Endodermal cell (in vitro differentiated cells): ENCODE measurements at places on chromosomes 3 and 15.
A peak's percentile ranks its signal among the peaks of the same experiment; 100 is the strongest.

- DNase-seq = no peak
- H3K36me3 ChIP-seq = no peaks in the 10 kb centered on the region
- no peak overlapping the region for H3K27ac ChIP-seq
Observed at GRCh38 chr3:67030785-67031740, 33.0 kb downstream of the KBTBD8 start.

DNA sequence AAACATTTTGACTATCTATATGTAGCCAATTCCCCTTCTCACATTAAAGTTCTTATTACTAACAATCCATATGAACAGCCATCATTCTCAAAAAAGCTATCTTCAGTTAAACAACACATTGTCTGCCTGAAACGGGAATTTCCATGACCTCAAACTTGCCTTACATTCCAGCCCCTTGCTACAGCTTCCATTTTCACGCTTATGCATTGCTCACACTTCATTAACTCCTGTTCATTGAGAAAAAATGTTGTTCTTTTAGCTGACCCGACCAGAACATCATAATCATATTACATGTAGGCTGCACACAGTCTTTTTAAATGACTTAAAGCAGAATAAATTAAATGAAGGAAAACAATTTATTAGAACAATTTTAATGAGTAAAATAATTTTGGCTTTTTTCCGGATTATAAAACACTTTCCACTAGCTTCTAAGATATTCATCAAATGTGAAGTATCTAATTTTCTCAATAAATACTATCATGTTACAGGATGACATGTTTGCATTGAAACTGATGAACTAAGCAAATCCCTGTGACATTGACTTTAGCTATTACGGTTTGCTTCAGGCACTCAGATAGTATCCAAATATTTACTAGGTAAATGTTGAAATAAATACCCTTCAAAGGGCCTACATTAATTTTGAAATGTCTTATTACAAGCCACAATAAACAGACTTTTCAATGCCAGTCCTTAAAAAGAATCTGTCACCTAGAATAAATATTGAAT lies 49.9 kb downstream of the P3H2 start:
- no peak overlapping the region for H3K4me3 ChIP-seq
- H3K27me3 ChIP-seq = no peaks in the 10 kb centered on the region
- H3K4me1 ChIP-seq = no peaks in the 10 kb centered on the region
- peaks cover 79% of the 10 kb centered on the region for H3K36me3 ChIP-seq
- DNase-seq = no peak

DNA sequence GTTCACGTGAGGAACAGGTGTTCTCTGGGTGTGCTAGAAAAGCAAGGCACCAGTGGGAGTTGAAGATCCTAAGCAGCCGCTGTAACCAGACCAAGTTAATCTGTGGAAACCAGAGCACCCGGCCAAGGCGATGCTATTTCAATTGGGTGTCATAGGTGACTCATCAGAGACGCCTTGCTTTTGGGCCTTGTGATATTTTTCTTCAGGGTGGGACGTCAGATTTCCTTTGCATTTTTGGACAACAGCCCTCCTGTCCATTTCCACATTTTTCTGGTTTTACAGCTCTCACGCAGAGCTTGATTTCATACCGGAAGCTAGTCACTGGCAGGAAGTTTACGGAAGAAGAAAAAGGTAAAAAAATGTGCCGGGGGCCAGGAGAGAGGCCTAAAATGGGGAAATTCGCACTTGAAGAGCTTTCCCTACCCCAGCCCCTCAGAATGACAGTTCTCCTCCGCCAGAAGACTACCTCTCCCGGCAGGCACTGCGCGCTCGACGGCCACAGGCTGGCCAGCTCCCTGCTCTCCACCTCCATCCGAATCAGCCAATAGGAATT lies 471 bp upstream of the KBTBD8 start:
- DNase-seq = no peak
- H3K36me3 ChIP-seq = no peaks in the 10 kb centered on the region
- peak overlapping the region; percentile 71 for H3K4me3 ChIP-seq
- no peak overlapping the region for H3K27ac ChIP-seq

- H3K36me3 ChIP-seq = peaks cover 14% of the 10 kb centered on the region
- no peaks in the 10 kb centered on the region for H3K4me1 ChIP-seq
- H3K27me3 ChIP-seq = no peaks in the 10 kb centered on the region
- DNase-seq = no peak
Observed at GRCh38 chr15:74461847-74462511, 1.0 kb upstream of the UBL7 start.

DNA sequence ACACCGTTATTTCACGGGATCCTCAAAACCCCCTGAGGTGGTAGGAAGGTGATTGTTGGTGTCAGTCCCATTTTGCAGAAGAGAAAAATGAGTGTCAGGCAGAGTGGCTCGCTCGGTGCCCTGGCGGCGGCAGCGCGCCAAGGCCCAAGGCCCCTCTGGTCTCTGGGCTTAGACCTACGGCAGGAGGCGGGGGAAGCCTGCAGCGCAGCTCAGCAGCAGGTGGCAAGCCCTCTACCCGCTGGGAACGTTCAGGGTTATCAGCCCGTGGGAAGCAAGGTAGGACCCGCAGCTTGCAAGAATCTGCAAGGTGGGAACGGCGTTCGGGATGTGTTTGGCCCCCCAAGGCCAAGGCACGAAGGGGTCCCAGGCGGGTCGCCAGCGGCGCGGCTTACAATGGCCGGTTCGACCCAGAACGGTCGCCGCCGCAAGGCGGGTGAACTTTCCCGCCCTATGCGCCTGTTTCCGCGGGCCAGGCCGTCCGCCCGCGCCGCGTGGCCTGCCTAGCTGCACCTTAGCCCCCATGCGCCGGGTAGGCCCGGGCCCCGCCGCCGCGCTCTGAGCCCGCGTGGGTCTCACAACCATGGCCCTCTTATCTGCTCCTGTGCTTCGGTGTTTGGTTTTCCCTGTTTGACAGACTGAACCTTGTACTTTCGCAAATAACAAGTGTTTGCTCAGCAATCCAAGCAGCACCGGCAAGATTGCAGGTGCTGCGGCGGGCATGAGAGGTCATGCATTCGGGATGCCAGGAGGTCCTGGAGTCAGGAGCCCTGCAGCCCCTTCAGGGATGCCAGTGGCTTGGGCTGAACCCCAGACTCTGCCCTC lies 39.7 kb downstream of the CCNL1 start:
- no peaks in the 10 kb centered on the region for H3K27me3 ChIP-seq
- H3K27ac ChIP-seq = no peak overlapping the region
- H3K36me3 ChIP-seq = no peaks in the 10 kb centered on the region
- no peak for DNase-seq

DNA sequence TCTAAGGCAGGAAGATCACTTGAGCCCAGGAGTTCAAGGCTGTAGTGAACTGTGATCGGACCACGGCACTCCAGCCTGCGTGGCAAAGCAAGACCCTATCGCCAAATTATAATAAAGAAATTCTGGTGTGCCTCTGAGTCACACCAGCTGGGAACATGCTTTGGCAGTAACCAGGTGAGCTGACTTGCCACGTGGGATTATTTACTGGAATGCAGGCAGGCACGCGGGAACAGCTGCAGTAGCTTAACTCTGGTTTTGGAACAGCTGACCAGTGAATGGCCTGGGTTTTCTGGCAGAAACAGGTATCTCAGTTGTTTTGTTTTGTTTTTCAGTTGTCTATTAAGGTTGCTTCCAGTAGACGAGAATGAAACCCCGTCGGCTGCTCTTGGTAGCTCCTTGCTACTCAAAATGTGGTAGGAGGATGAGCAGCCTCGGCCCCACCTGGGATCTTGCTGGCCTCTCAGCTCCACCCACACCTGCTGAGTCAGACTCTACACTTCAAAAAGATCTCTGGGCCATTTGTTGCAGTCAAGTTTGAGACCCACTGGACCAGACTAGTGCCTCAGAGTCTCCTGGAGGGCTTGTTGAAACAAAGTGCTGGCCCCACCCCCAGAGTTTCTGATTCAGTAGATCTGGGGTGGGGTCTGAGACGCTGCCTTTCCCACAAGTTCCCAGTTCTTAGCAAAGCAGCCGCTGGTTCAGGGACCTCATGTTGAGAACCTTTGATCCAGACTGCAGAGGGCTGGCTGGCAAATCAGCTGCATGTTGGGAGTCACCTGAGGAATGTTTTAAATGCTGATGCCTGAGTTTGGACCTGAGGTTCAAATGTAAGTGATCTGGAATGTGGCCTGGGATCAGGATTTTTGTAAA lies 26.6 kb downstream of the IDH2 start:
- no peak overlapping the region for H3K4me3 ChIP-seq
- peak overlapping the region; percentile 33 for H3K27ac ChIP-seq
- peak; percentile 96 for DNase-seq
- no peaks in the 10 kb centered on the region for H3K27me3 ChIP-seq

GRCh38 chr3:133040696-133041523 lies 2.7 kb downstream of the TMEM108 start:
- no peaks in the 10 kb centered on the region for H3K36me3 ChIP-seq
- peaks cover 34% of the 10 kb centered on the region for H3K27me3 ChIP-seq
- no peak overlapping the region for H3K27ac ChIP-seq
- no peak overlapping the region for H3K4me3 ChIP-seq

- no peak overlapping the region for H3K27ac ChIP-seq
- no peak overlapping the region for H3K4me3 ChIP-seq
- no peaks in the 10 kb centered on the region for H3K36me3 ChIP-seq
Observed at GRCh38 chr3:53554559-53555067, 60.2 kb downstream of the CACNA1D start.

DNA sequence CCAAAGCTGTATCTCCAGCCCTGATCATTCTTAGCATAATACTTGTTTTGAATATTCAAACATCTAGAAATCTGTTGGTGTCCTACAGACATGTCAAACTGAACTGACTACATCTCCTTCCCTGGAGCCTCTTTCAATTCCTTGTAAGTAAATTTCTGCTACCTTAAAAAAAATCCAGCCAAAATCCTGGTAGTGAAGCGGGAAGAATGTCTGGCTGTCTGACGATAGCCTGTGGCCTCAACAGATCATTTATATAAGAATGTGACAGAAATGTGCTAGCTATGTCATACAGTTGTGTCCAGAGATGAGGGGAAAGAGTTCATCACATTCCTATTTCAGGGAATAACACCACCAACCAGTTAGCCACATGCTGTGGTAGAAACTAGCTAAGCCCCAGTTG lies 18.6 kb upstream of the TM6SF1 start:
- no peaks in the 10 kb centered on the region for H3K27me3 ChIP-seq
- DNase-seq = no peak
- H3K27ac ChIP-seq = no peak overlapping the region

DNA sequence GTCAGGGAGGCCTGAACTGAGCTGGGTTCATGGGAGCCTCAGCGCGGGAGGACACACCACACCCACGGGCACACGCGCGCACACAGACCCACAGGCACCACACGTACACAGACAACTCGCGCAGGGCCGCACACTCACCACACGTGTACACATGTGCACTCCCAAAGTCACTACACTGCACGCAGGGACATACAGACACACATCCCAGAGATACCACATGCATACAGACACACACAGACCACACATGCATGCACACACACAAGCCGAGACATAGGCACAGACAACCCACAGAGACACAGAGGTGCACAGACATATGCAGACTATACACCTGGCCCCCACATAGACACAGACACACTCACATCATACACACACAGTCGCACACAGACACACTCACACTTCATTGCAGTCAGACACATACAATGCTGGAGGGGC lies 1.1 kb upstream of the MGLL start:
- H3K27ac ChIP-seq = no peak overlapping the region
- no peaks in the 10 kb centered on the region for H3K4me1 ChIP-seq
- H3K36me3 ChIP-seq = no peaks in the 10 kb centered on the region
- no peak overlapping the region for H3K4me3 ChIP-seq

DNA sequence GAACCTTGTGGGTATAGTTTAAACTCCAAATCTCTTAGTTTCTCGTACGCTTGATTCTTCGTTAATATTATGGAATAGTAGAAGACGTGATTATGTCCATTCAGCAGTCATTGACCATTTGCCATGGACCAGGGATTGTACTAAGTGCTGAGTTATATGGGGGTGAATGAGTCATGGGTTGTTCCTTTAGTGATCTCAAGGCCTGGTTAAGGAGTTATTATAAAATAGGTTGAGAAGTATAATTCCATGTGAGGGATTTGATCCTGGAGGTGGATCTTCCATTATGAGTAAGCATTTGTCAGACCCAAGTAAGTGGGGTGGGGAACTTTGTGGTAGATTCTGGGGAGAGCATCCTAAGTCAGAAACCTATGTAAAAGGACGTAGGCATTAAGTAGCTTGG lies 15.4 kb downstream of the NR2C2 start:
- no peak overlapping the region for H3K4me3 ChIP-seq
- H3K27me3 ChIP-seq = no peaks in the 10 kb centered on the region
- peaks cover 30% of the 10 kb centered on the region for H3K36me3 ChIP-seq
- no peak for DNase-seq

DNA sequence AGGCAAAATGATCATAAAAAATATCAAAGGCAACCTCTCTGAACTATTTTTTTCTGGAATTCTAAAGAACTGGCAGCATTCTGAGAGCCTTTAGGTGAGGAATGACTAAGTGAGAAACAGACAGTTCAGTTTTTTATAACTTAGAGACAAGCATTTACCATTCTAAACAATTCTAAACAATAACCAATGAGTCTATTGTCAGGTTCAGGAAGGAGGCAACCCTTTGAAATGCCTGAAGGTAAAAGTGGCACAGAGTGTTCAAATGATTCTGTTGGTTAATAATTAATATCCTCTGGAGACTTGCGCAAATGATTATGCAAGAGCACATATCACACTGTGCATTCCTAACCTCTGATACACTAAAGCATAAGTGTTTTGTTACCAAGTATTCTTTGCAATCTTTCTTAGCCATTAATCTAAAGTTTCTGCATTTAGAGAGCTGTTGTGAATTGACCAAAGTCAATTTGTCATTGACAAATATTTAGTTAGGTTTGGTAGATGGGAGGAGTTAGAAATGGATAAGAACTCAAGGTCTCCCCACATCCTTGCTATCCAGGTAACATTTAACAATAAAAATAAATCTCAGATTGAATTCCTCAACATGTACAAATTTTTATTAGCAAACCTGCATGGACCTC lies 9.2 kb upstream of the TGFBR2 start:
- no peaks in the 10 kb centered on the region for H3K36me3 ChIP-seq
- no peak for DNase-seq
- H3K27me3 ChIP-seq = no peaks in the 10 kb centered on the region

DNA sequence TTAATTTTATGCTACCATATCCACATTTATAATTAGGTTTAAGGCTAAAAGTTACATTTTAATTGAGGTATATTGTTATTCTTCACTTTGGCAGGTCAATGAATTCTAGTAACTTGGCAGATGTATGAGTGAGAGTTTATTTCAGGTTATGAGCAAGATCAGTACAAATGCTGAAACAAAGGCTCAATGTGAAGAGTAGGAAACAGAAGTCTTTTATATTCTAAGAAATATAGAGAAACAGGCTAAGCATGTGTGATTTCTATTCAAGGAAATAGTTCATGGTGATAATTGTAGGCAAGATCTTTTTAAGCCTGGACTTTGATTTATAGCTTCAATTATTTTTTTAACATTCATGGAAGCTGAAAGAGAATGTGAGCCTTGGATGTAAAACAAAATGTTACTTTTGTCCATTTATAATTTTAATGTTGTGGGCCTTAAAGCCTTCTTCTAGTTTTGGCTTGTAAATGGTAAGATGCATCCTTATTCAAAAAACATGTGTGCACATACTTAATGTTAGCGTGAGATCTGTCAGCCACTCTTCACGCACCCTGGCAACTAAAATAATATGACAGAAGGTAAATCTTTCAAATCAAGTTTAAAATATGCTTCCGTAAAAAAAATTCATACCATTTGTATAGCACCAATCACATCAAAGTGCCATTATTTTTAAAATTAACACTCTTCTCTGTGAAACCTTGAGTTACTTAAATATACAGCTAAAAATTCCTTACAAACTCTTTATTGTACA lies 22.8 kb upstream of the OSTN start:
- no peak overlapping the region for H3K27ac ChIP-seq
- no peaks in the 10 kb centered on the region for H3K36me3 ChIP-seq
- no peak for DNase-seq
- H3K27me3 ChIP-seq = no peaks in the 10 kb centered on the region
- H3K4me3 ChIP-seq = no peak overlapping the region

- H3K4me1 ChIP-seq = no peaks in the 10 kb centered on the region
- no peaks in the 10 kb centered on the region for H3K36me3 ChIP-seq
- H3K27ac ChIP-seq = no peak overlapping the region
- DNase-seq = no peak
Observed at GRCh38 chr3:152037297-152037696, 163.9 kb downstream of the SUCNR1 start.
